ENCODE measurements at places on chromosomes 7 and 10. TPM values are rescaled to one million over a fixed set of nuclear protein-coding genes. Genes with fewer than 3 reads are reported as not detected.
A peak's percentile ranks its signal among the peaks of the same experiment; 100 is the strongest.

The ANKRD22 gene
- 7.2 TPM for total RNA-seq

The AQP1 gene
- total RNA-seq, result 9.8 TPM

The UNC5B gene
- total RNA-seq, result 0.51 TPM

The OGDHL gene
- total RNA-seq, result 0.08 TPM

The LIPF gene
- total RNA-seq, result not detected

The STOX1 gene
- total RNA-seq, result 0.69 TPM

The ZNF727 gene
- total RNA-seq, result not detected

DNA sequence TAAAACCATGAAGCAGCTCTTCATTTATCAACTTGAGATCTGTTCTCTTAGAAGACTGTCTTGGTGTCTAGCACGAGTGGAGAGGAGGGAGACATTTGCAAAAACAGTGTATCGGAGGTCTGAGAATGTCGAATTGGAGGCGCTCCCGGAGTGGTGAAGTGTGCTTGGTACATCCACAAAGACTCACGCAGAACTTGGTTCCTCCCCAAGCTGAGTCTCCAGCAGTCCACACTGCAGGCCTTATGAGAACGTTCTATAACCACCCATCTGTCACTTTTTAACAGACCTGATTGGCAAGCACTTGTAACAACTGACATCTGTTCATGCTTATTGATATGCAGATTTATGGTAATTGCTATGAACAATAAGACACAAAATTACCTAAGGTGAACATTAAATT lies 261.6 kb downstream of the CELF2 start:
- DNase-seq, result no peak

DNA sequence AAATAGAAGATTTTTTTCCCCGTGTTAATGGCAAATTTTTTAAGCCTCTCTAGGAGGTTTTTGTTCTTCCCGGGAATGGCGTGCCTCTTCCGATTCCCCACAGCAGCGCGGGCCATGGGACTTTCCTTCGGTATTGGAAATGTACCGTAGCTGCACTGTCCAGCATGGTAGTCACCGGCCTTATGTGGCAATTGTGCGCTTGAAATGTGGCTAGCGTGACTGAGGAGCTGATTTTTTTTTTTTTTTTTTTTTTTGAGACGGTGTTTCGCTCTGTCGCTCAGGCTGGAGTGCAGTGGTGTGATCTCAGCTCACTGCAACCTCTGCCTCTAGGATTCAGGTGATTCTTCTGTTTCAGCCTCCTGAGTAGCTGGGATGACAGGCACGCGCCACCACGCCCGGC lies 938 bp upstream of the TCTN3 start:
- no peak for DNase-seq

DNA sequence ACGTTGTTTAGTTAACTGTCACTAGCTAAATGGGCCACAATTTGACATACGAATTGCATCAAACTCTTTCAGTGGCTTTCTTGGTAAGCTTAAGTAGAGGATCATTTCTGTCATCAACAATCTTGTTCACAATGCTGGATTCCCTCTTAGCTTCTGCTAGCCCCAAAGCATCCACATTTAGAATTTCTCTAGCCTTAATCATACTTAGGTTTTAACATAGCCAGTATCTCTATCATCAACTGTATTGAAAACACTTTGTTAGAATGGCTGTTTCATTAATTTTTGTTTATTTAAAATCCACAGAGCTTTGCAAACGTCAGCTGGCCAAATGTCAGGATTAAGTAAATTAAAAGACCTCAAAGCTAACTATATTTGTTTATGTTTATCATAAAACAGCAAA lies 41.1 kb downstream of the ABRAXAS2 start:
- no peak for DNase-seq

DNA sequence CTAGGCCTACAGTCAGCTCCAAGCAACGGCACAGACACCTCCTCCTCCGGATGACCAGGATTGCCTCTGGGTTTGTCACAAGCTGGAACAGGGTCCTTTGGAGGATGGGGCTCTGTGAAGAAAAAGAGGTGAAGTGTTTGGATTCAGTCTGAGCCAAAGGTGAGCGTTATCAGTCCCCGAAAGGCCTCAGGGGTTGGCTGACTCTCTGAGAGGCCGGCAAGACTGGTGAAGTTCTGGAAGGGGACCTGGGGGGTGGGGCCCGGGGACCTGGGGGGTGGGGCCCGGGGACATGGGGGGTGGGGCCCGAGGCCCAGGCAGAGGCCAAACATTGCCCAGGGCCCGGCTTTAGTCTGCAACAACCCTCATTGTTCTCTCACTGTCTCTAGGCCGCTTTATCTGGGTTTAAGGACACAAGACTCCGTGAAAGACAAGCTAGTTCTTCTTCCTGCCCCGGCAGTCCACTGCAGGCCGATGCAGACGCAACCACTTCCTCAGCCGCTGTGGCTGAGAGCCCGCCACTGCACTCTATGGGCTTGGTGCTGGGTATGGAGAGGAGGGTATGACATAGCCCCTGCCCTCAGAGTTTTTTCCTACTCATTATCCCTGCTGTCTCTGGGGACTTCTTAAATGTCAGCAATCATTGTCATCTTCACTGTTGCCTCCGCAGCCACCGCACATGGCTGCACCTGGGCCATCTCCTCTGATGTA lies 27.4 kb upstream of the PSAP start:
- no peak for DNase-seq

- DNase-seq, result peak; percentile 35
These were observed 90.4 kb upstream of the FAM171A1 start for GRCh38 chr10:15461353-15462108.

GRCh38 chr10:20133669-20134189 lies 317.5 kb downstream of the PLXDC2 start:
- DNase-seq, result no peak

GRCh38 chr10:78407009-78407711 lies 373.5 kb downstream of the RPS24 start:
- DNase-seq, result peak; percentile 86

DNA sequence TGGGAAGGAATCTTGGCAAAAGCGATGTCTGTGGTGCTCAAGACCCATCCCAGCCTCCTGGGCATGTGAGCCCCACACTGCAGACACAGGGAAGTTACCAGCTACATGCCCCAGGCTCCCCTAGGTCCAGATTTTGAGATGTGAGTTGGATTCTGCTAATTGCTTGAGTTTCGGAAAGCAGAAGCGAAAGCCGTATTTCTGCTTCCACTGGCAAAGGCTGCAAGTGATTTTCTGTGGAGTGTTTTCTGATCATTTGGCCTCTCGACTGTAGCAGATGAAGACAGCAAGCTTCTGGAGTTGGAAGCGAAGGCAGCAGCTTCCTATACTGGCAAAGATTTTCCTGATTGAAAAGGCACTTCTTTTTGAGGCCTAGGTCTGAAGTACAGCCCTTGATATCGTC lies 29.6 kb downstream of the ANKRD16 start:
- no peak for DNase-seq

DNA sequence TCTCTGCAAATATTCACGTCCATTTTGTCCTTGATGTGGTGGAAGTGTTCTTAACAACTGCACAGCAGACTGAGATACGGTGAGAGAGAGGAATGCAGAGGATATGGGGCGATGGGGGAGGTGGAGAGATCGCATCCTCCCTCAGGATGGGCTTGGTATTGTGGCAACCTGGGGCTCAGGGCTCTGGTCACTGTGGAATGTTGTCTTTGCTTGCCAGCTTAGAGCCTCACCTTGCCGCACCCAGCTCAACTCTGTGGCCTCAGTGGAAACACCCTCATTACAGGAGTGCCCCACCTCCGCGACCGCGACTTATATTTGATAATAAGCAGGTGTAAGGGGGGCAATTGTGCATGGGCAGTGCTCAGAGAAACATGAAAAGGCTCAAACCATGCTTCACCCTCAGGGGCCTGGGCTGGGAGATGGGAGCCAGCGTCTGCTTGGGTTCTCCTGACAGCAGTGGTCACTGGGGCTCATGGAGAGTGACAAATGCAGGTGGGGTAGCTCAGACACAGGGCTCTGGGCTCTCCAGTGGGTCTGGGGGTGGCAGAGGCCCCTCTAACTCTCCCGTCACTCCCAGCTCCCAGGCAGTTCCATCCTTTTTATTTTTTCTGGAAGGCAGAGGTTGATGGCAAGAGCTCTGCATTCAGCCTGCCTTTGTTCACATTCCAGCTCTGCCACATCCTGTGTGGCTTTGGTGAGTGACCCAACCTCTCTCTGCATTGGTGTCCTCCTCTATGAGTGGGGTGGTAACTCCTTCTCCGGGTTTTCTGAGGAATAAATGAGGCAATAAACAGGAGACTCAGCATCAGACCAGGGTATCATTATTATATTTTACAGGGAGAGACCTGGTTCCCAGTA lies 43.1 kb upstream of the EMX2 start:
- no peak for DNase-seq

DNA sequence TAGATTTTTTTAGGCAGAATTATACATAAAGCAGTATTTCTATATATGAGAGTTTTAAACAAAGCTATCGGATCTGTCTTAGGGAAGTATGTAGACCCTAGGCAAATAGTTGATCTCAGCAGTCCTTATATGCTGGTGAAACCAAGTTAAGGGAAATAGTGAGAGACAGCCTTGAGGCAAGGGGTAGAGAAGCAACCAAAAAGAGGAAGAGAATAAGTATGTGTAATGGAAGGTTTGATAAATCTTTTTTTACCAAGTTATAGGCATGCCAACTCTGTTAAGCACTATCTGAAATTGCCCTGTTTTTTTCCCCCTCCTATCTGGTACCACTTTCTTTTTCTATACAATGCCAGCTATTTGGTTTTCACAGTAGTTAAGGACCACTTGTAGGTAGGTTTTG lies 19.9 kb downstream of the SPAG6 start:
- DNase-seq, result no peak

DNA sequence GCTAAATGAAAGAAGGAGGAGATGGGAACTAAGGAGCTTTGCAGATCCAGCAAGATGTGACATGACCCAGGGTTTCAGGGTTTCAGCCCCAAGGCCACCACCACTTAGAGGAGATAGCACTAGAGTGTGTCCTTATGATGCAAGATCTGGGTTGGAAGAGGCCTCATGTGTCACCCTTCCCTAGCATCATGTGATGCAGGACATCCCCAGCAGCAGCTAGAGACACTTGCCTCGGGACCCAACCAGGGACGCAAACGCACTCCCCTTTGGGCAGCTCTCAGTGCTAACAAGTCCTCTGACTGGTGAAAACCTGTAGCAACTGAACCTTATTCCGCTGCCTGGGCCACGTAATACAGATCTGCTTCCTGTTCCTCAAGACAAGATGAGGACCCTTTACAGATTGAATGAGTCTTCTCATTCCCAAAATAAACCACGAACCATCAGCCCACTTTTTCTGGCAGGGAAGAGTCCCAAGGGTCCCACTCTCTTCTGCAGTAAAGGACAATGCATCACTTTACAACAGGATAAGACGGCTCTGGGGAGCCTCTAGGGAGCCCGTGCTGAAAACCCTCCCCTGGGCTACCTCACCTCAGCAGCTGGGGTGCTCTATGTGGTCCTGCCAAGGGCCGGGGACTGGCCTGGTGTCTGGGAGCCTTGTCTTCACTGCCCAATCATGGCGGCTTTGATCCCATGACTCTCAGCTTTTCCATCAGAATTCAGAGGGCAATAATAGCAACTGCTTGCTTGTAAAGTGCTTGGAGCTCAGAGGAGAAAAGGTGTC lies 44.8 kb upstream of the GDF10 start:
- no peak for DNase-seq

- DNase-seq, result no peak
These were observed 28.8 kb downstream of the PAX2 start for GRCh38 chr10:100774223-100774622.

DNA sequence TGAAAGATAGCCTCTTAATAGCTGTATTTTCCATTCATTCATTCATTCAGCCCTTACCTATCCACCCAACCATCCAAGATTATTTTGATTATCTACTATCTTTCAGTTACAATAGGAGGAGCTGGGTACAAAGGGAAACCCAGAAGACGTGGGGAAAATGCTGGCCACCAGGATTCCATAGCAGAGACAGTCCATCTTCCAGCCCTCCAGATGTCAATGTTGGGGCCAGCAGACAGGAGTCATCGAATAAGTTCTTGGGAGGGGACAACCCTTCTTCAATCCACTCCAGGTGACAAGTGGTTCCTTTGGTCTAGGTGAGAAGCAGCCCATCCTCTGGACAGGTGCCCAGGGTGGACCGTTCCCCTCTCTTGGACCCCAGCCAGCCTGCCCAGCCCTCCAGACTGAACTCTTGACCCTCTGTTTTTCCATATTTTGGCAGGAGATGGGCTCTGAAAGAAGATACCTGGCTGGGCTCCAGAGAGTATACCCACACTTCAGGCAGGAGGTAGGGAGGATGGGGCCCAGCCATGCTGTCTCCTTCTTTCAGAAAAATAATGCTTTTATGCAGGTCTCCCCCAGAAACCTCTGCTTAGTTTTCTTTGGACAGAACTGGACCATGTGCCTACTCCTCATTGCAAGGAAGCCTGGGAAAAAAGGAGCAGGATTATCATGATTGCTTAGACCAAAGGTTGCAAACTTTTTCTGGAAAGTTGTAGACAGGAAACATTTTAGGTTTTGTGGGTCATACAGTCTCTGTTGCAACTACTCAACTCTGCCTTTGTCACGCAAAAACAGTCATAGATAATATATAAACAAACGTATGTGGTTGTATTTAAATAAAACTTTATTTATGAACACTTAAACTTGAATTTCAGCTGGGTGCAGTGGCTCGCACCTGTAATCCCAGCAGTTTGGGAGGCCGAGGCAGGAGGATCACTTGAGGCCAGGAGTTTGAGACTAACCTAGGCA lies 95.5 kb upstream of the SMNDC1 start:
- DNase-seq, result no peak

GRCh38 chr7:38367301-38367890 lies 94.0 kb upstream of the TARP start:
- no peak for DNase-seq

Data from HT-29 (cell line).